ENCODE measurements at places on chromosomes 16 and 17. TPM values are rescaled to one million over a fixed set of nuclear protein-coding genes. Genes with fewer than 3 reads are reported as not detected.

The C17orf50 gene
- polyA plus RNA-seq = not detected

The CCL4 gene
- not detected for polyA plus RNA-seq

DNA sequence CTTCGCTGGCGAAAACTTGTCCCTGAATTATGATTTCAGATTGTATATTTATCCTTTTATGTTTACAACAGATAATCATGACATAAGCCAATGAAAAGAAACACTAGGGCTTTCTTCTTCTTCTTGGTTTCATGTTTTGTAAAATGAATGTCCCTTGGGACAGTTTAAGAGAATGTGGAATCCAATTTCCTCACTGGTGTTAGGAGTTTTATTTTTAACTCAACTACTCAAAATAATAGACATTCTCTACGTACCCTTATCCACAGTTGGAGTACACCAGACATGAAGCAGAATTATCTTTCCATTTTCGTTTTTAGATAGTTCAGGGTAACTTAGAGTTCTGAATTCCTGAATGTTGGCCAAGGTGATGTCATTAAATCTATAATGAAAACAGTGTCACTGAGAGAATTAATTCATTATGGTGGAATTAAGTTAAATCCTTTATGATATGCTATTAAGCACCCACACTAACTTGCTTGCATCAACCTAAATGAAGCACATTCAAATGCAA is 43.4 kb downstream of the IRX6 start:
- no peak for DNase-seq

DNA sequence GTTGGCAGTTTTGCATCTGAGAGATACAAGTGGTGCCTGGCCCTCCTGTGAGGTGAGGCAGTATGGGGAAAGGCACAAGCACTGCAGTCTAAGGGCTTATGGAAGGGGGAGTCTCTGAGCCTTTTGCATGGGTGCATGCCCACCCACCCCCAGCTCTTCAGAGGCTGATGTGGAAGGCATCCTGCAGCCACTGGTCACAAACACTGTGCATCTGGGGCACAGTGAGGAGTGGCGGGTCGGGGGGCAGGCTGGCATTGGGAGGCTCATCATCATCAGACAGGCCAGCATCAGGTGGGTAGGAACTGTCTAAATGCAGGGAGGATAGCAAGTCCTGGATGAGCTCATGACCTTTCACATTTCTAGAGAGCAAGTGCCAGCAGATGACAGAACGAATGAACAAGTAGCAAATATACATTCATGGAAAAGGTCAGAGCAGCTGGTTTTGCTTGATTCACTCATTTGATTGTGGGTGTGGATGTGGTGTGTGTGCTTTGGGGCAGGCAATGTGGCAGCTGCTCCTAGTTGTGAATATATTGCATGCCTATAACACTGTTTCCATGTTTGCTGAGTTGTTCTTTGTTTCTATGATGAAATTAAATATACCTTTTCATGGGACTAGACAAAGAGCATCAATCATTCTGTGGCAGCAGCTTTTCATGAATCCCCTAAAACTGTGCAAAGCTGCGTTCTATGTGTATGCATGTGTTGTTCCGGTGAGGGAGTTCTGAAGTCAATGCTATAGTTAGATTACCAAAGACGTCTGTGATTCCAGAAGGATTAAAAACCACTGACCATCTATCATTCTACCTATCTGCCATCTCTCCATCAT is 29.2 kb downstream of the TRIM25 start:
- DNase-seq = no peak

DNA sequence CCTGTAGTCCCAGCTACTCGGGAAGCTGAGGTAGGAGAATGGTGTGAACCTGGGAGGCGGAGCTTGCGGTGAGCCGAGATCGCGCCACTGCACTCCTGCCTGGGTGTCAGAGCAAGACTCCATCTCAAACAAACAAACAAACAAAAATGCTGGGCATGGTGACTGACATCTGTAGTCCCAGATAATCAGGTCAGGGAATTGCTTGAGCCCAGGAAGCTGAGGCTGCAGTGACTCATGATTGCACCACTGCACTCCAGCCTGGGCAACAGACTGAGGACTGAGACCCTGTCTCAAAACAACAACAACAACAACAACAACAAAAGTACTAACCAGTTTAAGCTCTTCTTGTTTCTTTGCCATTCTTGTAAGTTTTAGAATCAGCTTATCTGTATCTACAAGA is 383.0 kb upstream of the PMFBP1 start:
- no peak for DNase-seq

DNA sequence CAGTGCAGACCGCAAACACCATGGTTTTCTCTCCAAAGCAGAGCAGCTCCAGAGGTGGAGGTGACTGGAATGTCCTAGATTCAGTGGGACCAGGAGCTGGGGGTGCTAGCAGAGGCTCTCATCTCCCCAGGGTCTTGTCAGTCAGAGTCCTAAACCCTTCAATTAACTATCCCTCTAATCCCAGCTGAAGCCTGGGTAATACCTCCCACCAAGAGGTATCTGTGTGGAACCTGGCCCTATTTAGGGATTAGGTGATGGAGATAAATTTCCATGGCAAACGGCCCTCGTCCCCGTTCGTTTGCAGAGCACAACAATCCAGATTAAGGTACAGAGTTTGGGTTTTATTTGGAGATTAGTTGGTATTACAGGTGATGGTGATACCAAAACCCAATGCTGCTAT is 1.8 kb downstream of the SEBOX start:
- no peak for DNase-seq

DNA sequence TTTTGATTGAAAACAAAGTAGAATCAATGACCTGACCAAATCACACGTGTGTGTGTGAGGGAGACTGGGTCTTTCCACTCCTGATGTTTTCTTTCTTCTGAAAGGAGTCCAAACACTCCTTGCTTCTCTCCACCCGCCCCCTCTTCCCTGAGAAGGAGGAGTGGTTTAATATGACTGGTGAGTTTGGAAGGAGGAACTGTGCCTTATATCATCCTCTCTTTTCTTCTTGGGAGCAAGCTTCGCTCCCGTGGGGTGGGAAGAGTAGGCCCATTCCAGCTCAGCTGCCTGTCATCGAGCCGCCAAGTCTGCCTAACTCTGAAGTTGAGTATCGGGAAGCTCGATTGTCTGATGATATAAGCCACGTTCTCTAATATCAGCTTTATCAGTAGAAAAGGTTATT is 96.5 kb downstream of the YPEL2 start:
- no peak for DNase-seq

GRCh38 chr17:45575126-45575885 is 84.8 kb upstream of the PLEKHM1 start:
- no peak for DNase-seq

Data from BJ (cell line).